ENCODE measurements at places on chromosomes 2 and 18. TPM values are rescaled to one million over a fixed set of nuclear protein-coding genes. Genes with fewer than 3 reads are reported as not detected.
A peak's percentile ranks its signal among the peaks of the same experiment; 100 is the strongest.

TPGS2 gene
- 55.5 TPM for polyA plus RNA-seq

DAPL1 gene
- polyA plus RNA-seq: 0.56 TPM

ANKRD30B gene
- polyA plus RNA-seq: 0.08 TPM

CKAP2L gene
- not detected for polyA plus RNA-seq

DTNA gene
- polyA plus RNA-seq: 129 TPM

GRCh38 chr18:62999392-62999791, 284.1 kb downstream of the PHLPP1 start:
- peak; percentile 69 for DNase-seq

GRCh38 chr2:240628808-240629618, 3.7 kb downstream of the GPR35 start:
- no peak for DNase-seq

DNA sequence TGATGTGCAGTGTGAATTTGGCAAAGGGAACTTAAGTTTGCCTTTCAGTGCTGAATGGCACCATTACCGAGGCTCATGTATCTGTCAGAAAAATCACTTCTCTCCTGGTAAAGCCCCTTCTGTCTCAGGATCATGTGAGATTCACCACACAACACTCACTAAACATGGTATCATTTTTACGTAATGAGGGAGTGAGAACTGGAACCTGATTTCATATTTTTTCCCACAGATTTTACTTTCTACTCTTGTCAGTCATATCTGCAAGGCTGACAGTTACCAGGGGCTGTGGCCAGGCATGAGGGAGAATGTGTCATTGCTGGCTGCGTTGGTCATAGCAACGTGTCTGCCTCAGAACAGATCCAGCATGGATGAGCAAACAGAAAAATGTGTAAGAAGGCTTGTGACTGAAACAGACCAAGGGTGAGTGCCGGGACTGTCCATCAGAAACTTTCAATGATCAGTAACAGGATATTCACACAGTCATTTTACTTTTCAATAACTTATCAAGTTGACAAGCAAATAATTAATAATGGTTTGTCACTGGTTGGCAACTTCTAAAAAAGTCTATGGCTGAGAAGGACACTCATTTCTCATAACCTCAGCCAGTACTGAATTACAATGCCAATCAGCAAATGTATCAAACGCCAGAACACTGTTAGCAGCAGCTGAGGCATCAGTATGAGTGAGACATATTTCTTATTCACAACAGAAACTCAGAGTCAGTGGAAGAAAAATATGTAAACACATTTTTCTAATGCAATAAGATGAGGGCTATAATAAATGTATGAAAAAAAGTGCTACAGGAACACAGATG, 100.5 kb downstream of the CDC42EP3 start:
- no peak for DNase-seq

Measured in muscle of arm (tissue), 14 donors.